Inflammatory macrophage (primary cell): ENCODE measurements at places on chromosomes 4 and X.

GRCh38 chr4:8732681-8733243 lies 138.9 kb downstream of the HMX1 start:
- no peak for DNase-seq

GRCh38 chr4:26489101-26489985 lies 941 bp downstream of the CCKAR start:
- DNase-seq: no peak

DNA sequence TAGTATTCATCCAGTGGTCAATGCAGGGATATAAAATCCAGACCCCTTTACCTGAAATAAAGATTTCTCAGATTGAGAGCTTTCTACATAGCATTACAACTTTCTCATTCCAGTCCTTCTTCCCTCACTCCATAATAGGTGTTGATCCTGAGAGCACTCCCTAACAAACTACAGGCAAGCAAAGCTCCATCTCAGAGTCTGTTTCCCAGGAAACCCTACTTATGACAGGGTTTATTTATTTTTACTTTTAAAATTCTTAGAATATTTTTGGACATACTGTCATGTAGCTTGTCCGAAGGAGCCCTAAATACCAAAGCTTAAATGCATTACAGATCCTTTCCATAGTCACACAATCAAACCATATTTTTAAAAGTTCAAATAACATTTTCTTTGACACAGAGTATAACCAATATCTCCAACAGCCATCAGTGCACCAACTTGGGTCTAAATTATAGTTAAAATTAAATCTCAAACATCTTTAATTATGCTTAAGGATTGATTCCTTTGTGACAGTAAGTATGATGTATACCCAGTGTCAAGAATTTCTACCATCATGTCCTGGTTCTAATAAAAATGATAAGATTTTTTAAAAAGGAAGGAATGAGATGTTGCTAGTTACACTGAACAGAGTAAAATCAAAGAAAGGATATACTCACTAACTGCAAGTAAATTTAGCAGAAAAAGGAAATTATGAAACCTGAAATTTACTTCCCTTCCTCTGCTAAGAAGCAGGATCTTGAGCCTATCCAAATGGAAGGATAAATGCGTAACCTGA lies 580.4 kb upstream of the ADGRL3 start:
- no peak for DNase-seq

DNA sequence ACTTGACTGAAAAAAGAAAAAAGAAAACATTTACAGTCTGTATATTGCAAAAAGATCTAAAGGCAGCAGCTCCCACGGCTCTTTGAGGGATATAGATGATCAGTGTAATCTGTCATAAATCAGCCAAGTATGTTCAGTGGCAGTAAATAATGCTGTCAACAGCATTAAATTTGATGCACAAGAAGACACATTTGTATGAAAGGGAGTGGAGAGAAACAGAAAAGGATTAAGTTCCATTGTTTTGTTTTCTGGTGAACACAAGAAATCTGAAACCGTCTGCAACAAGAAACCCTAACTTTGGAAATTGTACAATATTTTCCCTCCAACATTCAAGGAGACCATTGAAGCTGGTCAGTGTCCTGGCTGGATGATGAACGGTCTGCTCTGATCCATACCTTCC lies 27.6 kb upstream of the C1QTNF7 start:
- no peak for DNase-seq

- no peak for DNase-seq
Observed at GRCh38 chr4:146442801-146443200, 78.9 kb downstream of the SLC10A7 start.

GRCh38 chr4:93748373-93749291 lies 79.9 kb upstream of the ATOH1 start:
- peak; percentile 10 for DNase-seq
